ENCODE measurements at places on chromosomes 11 and 22.

DNA sequence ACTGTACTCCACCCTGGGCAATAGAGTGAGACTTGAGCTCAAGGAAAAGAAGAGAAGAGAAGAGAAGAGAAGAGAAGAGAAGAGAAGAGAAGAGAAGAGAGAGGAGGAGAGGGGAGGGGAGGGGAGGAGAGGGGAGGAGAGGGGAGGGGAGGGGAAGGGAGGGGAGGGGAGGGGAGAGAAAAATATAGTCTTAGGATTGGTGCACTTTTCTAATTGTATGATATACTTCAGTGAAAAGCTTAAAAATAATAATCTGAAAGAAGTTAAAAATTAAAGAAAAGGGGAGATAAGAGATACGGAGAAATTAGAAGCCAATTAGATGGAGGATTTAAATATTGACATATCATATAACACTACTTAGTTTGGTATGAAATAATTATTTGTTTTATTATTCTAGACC, 19.3 kb downstream of the OR52A5 start:
- DNase-seq, result no peak

DNA sequence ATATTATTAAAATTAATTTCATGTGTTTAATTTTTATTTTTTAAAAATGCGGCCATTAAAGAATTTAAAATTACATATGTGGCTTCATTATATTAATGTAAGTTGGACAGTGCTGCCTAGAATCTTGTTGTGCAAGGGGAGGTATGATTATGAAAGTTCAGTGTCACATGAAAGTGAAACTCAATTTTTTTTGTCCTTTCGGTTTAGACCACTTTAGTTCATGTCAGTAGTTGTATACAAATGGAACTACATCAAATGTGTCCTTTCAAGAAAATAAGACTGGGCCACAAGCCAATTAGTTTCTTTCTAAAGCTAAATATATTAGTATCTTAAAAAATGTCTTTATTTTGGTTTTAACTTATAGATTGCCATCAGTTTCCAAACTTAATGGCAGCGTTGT, 35.7 kb downstream of the TBCEL start:
- DNase-seq, result no peak

DNA sequence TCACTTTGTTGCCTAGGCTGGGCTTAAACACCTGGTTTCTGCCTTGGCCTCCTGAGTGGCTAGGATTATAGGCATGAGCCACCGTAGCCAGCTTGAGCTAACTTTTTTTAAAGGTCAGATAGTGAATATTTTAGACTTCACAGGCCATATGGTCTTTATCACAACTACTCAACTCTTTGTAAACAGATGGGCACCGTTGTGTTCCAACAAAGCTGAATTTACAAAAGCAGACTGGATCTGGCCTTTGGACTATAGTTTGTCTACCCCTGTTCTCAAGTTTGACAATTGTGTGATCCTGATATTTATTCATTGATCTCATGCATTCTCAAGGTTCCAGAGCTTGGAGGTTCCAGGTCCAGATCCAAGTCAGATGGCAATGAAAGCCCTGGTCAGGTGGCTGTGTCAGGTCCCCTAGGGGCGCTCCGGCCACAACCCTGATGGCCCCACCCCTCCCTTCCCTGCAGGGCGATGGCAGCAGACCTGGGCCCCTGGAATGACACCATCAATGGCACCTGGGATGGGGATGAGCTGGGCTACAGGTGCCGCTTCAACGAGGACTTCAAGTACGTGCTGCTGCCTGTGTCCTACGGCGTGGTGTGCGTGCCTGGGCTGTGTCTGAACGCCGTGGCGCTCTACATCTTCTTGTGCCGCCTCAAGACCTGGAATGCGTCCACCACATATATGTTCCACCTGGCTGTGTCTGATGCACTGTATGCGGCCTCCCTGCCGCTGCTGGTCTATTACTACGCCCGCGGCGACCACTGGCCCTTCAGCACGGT, 15.8 kb downstream of the P2RY2 start:
- DNase-seq, result no peak

DNA sequence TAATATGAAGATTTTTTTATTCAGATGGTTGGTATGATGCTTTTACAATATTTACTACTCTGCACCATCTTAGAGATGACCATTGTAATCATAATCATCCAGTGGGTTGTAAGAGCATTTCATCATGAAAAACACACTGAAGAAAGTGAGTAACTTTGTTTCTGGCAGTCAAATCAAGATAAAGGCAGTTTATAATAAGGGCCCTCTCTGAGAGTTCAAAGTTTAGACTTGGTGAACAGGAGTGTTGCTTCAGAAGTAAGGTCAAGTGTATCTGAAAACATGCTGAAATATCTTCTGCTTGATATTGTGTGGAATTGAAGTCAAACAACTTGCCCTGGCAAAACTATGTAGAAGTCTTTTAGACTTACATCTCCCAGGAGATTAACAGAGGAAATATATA, 19.5 kb upstream of the MS4A8 start:
- no peak for DNase-seq

GRCh38 chr11:74248469-74248868, 63.0 kb downstream of the P4HA3 start:
- no peak for DNase-seq

All from osteocyte (in vitro differentiated cells).